Cardiac septum (tissue), 1 donor: ENCODE measurements at places on chromosomes 7 and 10. TPM values are rescaled to one million over a fixed set of nuclear protein-coding genes. Genes with fewer than 3 reads are reported as not detected.

GRCh38 chr7:38280000-38280399 is 6.6 kb upstream of the TARP start:
- DNase-seq = no peak

GRCh38 chr7:50229964-50230363 is 74.6 kb upstream of the IKZF1 start:
- no peak for DNase-seq

DNA sequence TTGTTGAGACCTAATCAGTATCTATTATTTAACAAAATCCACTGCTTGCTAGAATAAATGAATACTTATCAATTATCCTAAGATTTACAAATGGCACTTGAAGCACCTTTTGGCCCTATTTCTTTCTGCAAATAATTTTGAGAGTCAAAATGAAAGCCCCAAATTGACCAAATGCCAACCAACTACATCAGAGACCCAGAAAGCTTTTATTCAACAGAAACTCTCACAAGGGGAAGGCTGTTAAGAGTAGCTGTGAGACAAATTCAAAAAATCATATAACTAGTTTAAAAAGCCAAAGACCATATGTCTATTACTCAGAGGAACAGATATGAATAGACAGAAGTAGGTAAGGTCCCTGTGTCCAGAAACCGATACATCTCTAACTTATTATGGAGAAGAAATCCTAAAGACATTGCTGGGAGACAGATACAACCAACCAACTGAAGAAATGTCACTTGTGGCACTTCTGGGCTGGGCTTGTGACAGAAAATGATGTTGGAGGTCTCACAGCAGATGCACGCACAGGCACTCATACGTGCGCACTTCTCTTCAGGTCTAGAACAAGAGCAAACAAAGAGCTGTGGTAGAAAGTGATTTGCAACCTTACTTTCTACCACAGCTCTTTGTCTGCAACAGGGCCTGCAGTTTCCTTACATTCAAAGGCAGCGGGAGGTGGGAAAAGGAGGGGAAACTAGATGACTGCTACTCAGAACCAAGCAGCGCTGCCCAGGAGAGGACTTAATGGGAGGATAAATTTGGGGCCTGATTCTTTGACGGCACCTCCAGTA is 58.6 kb upstream of the KCNIP2 start:
- DNase-seq = no peak

- no peak for DNase-seq
Observed at GRCh38 chr7:107953265-107953923, 49.6 kb downstream of the LAMB1 start.

GRCh38 chr7:35680403-35681013 is 14.4 kb downstream of the HERPUD2 start:
- DNase-seq = no peak

GRCh38 chr10:78913219-78914059 is 155.3 kb upstream of the ZMIZ1 start:
- no peak for DNase-seq

TMEM270 gene
- total RNA-seq = not detected

SEMA3C gene
- total RNA-seq = 60.8 TPM

SOSTDC1 gene
- total RNA-seq = not detected

GRM3 gene
- total RNA-seq = 0.22 TPM

PRTFDC1 gene
- total RNA-seq = 5.0 TPM

STEAP1B gene
- total RNA-seq = 0.92 TPM
